HTR-8/SVneo (cell line): ENCODE measurements at places on chromosomes 5 and 9.

DNA sequence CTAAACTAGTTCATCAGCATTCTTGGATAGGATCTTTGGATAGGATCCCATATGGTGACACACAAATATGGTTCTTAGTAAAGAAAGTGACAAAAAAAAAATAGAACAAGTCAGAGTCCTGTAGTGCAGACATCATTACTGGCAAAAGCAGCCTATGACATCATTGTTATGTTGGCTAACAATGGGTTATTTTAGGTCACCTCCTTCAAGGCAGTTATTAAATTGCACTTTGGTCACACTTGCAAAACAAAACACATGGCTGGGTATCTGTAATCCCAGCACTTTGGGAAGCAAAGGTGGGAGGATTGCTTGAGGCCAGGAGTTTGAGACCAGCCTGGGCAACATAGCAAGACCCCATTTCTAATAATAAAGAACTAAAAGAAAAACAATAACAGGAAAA lies 185.9 kb downstream of the KIAA0825 start:
- no peak for DNase-seq

DNA sequence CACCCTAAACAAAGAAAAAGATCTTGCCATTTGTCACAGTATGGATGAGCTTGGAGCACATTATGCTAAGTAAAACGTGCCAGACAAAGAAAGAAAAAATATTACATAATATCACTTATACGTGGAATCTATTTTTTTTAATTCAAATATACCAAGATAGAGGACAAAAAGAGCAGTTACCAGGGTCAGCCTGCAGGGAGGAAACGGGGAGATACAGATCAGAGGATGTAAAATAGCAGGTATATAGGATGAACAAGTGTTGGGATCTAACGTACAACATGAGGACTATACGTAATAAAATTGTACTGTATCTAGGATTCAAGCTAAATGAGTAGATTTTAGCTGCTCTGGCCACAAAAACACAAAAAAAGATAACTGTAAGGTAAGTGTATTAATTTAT lies 247.5 kb downstream of the TMEM161B start:
- no peak for DNase-seq

GRCh38 chr5:81241001-81241400 lies 7.9 kb downstream of the CKMT2 start:
- DNase-seq, result no peak

DNA sequence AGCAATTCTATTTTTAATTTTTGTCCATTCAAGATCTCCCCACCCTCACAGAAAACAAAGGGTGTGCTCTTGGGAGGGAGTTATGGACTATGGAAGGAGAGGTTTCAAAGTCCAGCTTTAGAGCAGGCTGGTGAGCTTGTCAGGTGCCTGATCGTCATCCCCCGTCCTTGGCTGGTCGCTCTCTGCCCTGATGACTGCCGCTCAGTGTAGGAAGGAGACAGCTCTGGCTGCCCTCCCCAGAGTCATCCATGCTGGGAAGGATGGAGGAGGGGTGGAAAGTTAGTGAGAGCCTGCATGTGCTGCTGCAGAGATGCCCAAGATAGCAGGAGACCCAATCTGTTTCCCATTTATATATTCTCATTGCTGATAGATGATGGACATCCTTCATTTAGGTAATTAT lies 96.6 kb downstream of the NLN start:
- DNase-seq, result no peak

DNA sequence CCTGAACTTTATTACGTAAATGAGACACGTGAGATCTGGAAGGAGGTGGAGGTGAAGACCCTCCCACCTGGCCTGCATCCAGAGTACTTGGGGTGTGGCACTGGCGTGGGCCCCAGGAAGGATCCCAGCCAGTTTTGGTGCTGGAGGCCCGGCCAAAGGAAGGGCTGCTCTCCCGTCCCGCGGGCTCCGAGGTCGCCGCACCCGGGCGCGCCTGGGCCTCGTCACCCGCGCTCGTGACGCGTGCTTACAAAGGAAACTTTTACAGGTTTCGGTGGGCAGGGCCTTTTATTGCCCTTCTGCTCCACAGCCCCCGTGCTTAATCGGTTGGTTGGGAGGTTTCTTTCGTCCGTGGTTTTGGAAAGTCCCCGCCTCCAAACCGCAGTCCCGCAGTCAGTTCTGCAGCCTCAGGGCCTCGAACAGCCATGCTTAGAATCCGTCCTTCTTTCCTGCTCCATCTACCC lies 29.2 kb downstream of the CDKN2A start:
- DNase-seq, result no peak

DNA sequence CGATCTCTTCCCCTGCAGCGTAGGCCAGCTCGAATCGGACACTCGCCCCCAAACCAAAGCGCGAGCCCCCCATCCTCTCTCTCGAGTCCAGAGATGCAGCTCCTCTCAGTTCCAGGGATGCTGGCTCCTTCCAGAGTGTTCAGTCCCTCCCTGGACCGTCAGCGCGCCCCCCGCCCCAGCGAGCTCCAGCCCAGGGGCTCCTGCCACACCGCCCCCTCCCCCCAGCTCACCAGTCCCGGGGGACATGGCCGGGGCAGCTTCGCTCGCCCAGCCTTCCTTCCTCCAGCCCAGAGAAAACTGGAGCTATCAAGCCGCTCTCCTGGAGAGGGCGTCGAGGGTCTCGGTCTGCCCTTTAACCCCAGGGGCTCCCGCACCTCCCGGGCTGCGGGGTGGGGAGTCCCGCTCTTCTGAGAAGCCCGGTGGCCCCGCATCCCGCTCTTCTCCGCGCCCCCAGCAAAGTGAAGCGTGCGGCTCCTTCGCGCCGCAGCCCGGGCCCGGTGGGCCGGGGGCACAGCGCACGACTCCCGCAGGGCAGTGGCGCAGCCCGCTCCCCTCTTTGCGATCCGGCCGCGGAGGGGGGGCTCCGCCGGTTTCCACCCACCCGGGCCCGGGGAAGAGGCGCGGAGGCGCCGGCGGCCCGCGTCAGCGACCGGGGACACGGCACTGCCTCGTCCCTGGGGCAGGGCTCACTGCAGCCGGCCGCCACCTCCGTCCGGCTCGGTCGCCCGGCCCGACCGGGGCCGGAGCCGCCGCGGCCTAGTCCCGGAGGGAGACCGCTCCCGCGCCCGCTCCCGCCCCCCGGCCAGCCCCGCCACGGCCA lies 587 bp downstream of the MIER3 start:
- peak; percentile 21 for DNase-seq

- no peak for DNase-seq
Observed at GRCh38 chr5:170145462-170145861, 39.8 kb downstream of the FOXI1 start.

DNA sequence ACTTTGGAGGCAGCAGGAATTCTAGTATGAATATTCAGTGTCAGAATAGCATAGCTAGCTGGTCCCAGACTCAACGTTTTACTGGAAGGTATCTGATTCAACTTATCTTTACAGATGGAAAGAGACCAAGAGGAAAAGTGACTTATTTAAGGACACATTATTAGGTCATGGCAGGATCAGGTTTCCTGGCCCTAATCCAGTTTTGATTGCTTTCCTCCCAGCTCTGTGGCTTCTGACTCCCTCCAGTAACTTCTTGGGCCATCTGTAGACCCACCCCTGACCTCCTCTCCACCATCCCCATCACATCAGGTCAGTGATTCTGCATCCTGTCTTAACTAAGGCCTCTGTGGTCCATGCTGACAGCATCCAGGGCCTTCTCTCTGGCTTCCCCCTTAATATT lies 38.4 kb downstream of the SH3TC2 start:
- no peak for DNase-seq

- no peak for DNase-seq
Observed at GRCh38 chr9:107869111-107869510, 379.5 kb upstream of the KLF4 start.
